Epithelial cell of alveolus of lung (primary cell): ENCODE measurements at places on chromosomes 12 and 14. TPM values are rescaled to one million over a fixed set of nuclear protein-coding genes. Genes with fewer than 3 reads are reported as not detected.

The ESRRB gene
- not detected in 2 replicates for total RNA-seq

The LRRC10 gene
- not detected in 2 replicates for total RNA-seq

The MMAB gene
- total RNA-seq: 46.1 and 74.1 TPM in 2 replicates

The DPY19L2 gene
- 1.8 and 1.9 TPM in 2 replicates for total RNA-seq

The DPF3 gene
- total RNA-seq: 1.2 and 4.5 TPM in 2 replicates

The NUAK1 gene
- 5.0 and 23.8 TPM in 2 replicates for total RNA-seq

The ETFBKMT gene
- 1.9 and 2.3 TPM in 2 replicates for total RNA-seq

The ANO4 gene
- total RNA-seq: 4.0 and 5.8 TPM in 2 replicates

The HECTD1 gene
- total RNA-seq: 75.6 and 81.6 TPM in 2 replicates

The GUCY2C gene
- total RNA-seq: not detected in 2 replicates

The PMCH gene
- total RNA-seq: not detected in 2 replicates

The CAPZA3 gene
- total RNA-seq: not detected in 2 replicates

The KLHDC1 gene
- 0.65 and 2.2 TPM in 2 replicates for total RNA-seq

The TSPAN19 gene
- 0.13 TPM in 1 of 2 replicates, not detected in the other for total RNA-seq

The PLEK2 gene
- total RNA-seq: 5.0 and 30.3 TPM in 2 replicates

The ST8SIA1 gene
- under 0.01 and 1.3 TPM in 2 replicates for total RNA-seq

The TSHR gene
- total RNA-seq: not detected in 2 replicates

The PWP1 gene
- total RNA-seq: 49.3 and 62.2 TPM in 2 replicates
